ENCODE measurements at places on chromosomes 5 and 9. TPM values are rescaled to one million over a fixed set of nuclear protein-coding genes. Genes with fewer than 3 reads are reported as not detected.

DNA sequence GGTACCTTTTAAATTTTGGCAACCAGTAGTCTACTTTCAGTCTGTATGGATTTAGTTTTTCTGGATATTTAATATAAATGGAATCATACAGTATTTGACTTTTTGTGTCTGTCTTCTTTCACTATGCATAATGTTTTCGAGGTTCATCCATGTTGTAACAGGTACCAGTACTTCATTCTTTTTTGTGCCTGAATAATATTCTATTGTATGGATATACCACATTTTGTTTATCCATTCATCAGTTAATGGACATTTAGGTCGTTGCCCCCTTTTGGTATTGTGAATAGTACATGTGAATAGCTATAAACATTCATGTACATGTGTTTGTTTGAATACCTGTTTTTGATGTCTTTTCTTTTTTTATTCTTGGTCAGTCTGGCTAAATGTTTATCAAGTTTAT, 19.1 kb upstream of the TBCA start:
- no peak for DNase-seq

- no peak for DNase-seq
Measured at GRCh38 chr5:10648806-10649665, 85.2 kb downstream of the ANKRD33B start.

Gene SCGB3A2
- not detected for total RNA-seq

Gene INSL4
- not detected for total RNA-seq

DNA sequence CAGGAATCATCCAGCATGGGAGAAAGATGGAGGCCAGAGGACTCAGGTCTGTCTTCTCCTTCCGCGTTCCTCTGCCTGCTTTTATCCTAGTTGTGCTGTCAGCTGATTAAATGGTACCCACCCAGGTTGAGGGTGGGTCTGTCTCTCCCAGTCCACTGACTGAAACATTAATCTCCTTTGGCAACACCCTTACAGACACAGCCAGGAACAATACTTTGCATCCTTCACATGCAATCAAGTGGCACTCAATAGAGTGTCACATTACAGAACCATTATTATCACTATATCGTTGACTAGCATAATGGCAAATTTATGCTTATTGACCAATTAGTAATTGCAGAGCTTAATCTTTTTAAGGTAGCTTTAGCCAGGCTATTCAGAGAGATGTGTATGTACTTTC, 64.8 kb downstream of the UNC13B start:
- no peak for DNase-seq

Gene RNF180
- total RNA-seq, result 2.9 TPM

DNA sequence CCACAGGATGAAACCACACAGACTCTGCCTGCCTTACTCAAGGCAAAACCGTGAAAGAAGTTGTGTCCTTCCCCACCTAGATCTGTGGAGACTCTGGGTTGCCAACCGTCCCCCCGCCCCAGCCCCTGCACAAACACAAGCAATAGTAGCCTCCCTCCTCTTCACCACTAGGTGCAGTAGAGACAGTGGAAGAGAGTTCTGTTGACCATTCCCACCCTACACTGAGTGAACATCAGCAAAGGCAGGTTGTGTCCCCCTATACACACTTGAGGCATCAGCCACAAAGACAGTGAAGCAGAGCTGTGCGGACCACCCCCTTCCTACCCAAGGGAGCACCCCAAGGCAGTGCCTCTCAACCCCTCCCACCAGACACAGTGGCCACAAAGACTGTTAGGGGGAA, 223.7 kb upstream of the NFIL3 start:
- DNase-seq, result no peak

DNA sequence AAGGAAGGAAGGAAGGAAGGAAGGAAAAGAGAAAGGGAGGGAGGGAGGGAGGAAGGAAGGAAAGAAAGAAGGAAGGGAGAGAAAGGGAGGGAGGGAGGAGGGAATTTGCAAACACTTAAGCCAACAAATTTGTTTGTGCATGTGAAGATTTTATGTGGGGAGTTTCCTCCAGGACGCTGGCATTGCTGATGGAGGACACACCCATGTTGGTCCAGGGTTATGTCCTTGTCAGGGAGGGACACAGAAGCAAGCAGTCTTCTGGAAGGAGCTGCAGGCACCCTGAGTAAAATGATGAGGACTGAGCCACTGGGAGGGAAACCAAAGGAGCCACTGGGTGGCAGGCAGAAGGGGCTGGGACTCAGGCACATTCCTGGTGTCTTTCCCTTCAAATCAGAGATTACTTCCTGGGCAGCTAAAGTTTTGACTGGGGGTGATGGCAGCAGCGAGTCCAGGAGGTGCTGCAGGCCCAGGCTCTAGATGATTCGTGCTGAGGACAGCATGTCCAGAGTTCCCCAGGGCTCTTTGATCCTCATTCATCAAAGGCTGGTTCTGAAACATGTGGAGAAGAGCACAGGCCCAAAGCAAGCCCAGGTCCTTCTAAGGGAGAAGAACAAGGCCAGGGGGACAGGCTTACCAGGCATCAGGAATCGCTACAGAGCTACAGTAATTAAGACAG, 109.2 kb downstream of the PAX5 start:
- no peak for DNase-seq

- DNase-seq, result no peak
Measured at GRCh38 chr5:168601972-168602371, 22.8 kb upstream of the PANK3 start.

DNA sequence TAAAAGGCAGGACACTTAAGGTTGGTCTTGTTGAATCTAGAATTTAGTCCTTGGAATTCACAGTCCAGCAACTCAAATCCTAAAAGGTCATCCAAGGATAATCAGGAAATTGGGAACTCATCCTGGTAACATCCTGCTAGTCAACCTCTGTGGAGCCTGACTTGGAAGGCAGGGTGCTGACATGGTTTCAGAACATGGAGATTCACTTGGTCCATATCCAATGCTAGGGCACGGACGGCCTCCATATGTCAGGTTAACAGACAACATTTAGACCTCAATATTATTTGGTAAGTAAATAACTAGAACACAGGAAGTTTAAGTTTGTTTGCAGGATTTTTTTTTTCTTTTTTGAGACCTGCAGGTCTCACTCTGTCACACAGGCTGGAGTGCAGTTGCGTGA, 783 bp upstream of the DNAH5 start:
- no peak for DNase-seq

Gene LECT2
- not detected for total RNA-seq

- DNase-seq, result no peak
Measured at GRCh38 chr9:6711403-6711802, 46.4 kb upstream of the KDM4C start.

Gene COL27A1
- 1.1 TPM for total RNA-seq
